ENCODE measurements at places on chromosomes 1 and 21. TPM values are rescaled to one million over a fixed set of nuclear protein-coding genes. Genes with fewer than 3 reads are reported as not detected.

FAM72C gene
- total RNA-seq = 16.9 TPM

CFAP74 gene
- total RNA-seq = not detected

TMEM240 gene
- total RNA-seq = 0.52 TPM

SUSD4 gene
- not detected for total RNA-seq

NBPF19 gene
- 18.1 TPM for total RNA-seq

VAMP3 gene
- total RNA-seq = 23.8 TPM

LMOD1 gene
- total RNA-seq = not detected

RGS16 gene
- 94.3 TPM for total RNA-seq

Measured in activated CD4-positive, alpha-beta T cell treated with anti-CD3 and anti-CD28 coated beads, Interleukin-2, amount 10 ng/mL, durations not matched to agents 24 days and 14 days (primary cell).